ENCODE measurements at places on chromosomes 12 and 14.

DNA sequence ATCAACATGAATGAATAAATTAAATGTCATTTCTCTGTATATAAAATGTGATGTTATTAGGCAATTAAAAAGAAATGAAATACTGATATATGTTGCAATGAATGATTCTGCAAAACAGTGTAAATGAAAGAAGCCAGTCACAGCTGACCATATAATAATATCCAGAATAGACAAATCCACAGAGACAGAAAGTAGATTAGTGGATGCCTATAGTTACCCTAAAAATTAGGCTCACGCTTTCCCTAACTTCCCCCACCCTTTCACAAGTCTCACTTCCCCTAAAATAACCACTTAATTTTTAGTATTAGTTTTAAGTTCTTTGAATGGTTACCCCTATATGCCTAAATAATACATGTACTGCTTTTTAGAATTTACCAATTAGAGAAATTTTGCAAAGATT, 348.9 kb upstream of the FAR2 start:
- DNase-seq = no peak

DNA sequence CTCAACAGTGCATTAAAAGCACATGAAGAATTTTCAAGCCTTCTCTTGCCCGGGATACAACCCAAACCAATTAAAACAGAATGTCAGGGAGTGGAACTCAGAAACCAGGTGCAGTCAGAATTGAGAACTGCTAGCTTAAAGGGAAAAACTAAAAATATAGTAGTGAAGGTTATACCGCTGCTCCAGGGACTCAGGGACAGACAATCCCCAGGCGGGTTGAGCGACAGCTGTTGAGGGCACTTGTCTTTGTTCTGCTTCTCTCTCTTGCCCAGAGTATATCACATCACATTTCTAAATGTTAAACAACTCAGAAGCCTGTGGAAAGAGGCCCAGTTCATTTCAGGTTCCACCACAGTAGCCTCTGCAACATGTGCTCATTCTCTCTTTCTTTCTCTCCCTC, 93.1 kb downstream of the SLC5A8 start:
- no peak for DNase-seq

DNA sequence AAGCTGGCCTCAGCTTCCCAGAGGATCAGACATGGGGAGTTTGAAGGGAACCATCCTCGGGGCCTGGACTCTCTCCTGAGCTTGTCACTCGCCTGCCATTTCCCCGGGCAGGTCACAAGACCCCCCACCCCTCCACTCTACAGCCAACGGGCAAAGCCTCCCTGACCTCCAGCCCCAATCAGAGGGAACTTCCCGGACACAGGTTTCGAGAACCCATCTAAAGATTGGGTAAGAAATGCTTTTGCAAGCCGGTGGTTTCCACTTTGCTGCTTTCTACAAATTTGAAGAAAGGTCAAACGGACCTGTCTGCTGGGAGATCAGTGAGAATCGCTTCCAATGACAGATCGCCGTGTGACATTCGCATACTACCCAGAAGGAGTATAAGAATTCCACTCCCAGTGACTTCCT, 89.6 kb downstream of the SCARB1 start:
- DNase-seq = no peak

DNA sequence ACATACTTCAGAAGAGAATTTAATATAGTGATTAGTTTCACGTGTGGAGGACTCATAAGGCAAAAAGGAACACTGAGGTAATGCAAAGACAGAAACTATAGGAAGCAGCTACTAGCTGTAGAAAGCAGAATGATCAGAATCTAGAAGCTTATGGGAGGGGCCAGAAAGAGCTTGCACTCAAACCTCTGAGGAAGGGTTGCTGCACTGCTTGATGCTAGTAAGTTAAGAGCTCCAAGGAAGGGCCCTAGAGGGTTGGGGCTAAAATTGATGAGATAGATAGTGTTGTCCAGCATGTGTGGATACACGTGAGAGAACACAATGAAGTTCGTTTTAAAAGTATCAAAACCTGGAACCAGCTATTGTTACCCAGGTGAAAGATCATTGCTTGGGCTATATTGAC, 311.1 kb downstream of the SLC6A15 start:
- DNase-seq = no peak

All from stimulated activated CD8-positive, alpha-beta memory T cell treated with anti-CD3 and anti-CD28 coated beads, Interleukin-4, amount 100 ng/mL, for 1 hour (primary cell).